Anterior cingulate cortex (tissue), 58 donors: ENCODE measurements at places on chromosomes 4 and X.

DNA sequence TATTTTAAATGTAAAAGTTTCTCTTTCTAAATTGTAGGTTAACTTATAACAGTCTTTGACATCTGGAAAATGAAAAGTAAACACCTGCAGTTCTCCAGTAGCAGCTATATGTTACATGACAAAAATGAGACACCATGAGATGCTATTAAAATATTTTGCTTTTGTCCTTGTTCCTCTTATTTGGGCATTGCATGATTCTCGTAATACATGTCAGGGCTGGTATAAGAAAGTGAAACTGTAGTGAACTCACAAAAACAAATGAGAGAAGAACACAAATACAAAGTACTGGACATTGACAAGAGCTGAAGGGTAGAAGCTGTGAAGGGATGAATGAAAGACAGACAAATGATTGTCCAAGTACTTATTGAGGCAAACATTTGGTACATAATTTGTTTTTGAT is 9.0 kb downstream of the GK2 start:
- no peak for DNase-seq

GRCh38 chr4:80322716-80323115 is 12.8 kb upstream of the CFAP299 start:
- no peak for DNase-seq

- DNase-seq = no peak
Observed at GRCh38 chrX:39777623-39778025, 320.1 kb downstream of the BCOR start.

- no peak for DNase-seq
Observed at GRCh38 chr4:140928880-140929279, 172.7 kb upstream of the TBC1D9 start.

GRCh38 chr4:47662975-47663374 is 174.9 kb downstream of the CORIN start:
- DNase-seq = no peak

DNA sequence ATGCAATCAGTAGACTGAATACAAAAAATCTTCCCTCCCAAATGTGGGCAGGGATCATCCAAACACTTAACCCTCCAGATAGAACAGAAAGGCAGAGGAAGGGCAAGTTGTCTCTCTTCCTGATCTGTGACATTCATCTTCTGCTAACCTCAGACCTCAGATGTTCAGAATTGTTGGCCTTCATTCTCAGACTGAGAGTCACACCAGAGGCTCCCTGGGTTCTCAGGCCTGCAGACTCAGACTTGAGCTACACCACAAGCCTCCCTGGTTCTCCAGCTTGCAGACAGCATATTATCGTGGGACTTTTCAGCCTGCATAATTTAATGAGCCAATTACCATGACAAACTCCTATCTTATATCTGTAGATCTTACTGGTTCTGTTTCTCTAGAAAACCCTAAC is 1471.6 kb upstream of the ADGRL3 start:
- DNase-seq = no peak

DNA sequence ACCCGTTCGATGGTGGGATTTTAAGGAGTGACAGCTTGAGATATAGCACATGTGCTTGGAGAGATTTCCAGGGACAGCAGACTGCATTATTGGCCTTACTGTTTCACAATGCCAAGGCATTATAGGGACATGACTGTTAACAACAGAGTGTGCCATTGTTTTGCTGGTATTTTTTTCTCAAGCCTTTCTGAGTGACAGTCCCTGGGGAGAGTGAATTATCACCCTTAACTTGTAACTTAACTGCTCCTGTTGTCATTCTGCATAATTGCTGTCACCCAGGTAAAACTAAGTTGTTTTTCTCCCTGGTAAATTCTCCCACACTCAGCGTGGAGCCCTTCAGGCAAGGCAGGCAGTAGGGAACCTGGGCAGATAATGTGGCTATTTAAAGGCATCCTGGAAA is 989.2 kb upstream of the LCORL start:
- no peak for DNase-seq

GRCh38 chrX:130896802-130897501 is 6.1 kb downstream of the ENOX2 start:
- no peak for DNase-seq

DNA sequence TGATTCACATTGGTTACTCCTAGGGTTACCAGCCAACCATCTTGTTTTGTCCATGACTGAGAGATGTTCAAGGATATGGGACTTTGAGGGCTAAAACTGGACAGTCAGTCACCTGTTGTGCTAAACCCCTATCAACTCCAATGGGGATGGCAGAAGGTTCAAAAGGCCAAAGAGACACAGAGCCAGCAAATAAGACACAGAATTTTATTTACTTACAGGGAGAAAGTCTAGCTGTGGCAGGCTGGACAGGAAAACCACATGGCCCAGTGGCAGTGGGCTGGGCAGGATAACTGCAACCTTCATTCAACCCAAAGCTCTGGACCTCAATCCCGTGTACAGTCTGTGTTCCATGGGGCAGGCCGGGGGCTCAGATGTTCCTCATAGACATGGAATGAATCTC is 326.7 kb upstream of the RPS6KA3 start:
- no peak for DNase-seq

DNA sequence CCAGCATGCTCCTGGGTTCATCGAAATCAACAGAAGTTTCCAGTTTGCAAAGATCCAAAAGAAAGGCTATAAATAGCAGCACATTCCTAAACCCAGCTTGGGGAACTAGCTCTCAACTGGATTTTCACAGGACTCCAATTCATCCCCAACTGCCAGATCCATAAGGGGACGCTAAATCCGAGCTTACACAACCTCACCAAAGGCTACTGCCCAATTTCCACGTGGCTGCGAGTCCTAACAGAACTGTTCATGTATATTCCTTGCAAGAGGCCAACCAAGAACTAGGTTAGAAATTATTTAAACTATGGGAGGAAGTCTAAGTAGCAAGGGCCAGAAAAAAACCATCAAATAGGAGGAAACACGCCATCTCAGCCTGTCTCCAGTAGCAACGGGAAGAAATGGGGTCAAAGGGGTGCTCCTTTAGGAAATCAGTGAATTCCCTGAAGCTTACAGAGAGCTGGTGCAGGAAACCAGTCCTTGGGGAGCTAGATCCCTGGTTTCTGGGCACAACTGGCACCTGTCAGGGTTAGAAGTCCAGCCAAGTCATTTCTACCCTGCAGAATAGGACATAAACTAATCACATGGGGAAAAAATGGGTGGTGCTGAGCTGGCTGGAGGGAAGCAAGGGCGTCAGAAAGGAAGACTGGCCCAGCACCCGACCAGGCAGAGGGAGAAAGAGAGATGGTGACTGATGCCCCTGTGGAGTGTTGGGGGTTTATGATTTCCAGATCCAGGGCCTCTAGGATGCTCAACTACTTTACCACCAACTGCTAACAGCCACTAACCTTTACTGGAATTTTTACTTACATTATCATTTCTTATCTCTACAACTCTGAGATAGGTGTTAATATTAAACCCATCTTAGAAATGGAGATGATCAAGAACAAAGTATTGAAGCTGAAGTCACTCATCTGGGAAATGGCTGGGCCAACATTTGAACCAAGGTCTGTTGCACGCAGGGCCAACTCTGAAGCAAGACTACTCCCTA is 20.5 kb downstream of the RELL1 start:
- DNase-seq = no peak

DNA sequence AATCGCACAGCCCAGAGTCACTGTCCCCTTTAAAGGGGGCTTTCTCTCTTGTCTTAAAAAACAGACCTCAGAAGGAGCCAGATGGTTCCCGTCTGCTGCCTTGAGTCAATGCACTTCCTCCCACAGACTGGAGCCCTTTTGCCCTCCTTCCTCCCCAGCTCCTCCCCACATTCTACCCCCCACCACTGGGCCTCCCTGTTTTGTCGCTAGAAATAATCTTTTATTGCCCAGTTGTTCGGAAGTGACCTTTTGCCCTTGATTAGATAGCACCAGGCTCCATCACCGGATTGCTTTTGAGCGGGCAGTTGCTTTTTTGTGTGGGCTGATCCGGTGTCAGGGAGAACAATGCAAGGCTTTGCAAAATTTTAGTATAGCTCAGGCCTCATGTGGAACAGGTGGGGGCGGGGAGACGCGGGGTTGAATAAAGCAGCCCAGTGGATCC is 47.7 kb downstream of the SPRY1 start:
- DNase-seq = no peak

DNA sequence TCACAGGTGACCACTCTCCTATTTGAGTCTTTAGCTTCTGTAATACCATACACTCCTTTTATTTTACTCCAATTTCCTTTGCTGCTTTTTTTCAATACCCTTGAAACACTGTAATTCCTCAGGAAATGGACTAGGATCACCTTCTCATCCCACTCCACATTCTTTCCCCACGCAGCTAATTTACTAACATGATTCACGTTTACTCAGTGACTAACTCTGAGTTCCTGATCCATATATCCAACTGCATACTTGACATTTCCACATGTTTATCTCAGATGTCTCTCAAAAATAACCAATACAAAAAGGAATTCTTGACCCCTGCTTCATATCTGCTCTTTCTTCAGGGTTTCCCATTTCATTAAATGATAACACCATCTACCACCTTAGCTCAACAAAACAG is 19.9 kb downstream of the RPS6KA6 start:
- no peak for DNase-seq

GRCh38 chrX:86154553-86154952 is 6.3 kb downstream of the DACH2 start:
- DNase-seq = no peak

DNA sequence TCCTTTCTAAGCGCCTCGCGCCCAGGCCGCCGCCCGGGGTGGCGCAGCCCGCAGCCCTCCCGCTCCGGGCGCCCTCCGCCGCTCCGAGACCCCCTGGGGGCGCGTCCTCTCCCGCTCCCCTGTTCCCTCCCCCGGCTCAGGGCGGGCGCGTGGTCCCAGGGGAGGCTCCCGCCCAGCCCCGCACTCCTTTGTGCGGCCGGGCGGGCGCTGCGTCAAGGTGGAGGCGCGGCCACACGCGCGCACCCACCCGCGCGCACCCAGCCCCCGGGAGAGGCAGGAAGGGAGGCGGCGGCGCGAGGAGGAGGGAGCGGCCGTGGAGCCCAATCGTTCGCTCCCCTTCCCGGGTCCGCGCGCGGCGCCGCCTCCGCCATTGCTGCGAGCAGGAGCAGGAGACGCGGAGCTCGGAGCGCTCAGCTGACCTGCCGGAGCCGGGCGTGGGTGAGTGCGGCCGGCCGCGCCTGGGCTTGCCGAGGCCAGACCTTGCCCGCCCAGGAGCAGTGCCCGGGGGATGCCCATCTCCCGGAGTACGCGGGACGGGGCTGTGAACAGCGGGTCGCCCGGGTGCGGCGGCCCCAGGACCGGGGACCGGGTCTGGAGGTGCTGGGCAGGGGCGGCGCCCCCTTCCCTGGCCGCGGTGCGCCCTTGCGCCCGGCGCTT is at the start of gene NSG1:
NSG1 (plus strand) TSS at position 367 of the 657 bp plus-strand sequence. CDS start 528 bp downstream, outside the sequence.
- peak; percentile 59 for DNase-seq

DNA sequence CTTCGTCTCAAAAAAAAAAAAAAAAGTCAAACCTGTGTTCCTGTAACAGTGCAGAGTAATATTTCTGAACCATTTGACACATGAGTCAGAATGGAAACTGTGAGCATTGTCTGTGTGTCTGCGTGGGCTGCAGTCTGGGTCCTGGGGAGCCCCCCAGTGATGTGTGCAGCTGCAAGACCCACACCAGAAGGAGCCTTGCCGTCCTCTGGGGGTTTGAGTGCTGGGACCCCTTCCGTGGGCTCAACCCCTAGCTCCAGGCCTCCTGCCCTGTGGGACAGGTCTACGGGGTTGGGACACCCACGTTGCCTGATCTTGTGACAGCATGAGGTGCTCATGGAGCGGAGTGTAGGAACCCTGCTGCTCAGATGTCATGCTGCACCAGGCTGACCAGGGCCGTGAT is 43.7 kb downstream of the DDX3X start:
- DNase-seq = no peak

DNA sequence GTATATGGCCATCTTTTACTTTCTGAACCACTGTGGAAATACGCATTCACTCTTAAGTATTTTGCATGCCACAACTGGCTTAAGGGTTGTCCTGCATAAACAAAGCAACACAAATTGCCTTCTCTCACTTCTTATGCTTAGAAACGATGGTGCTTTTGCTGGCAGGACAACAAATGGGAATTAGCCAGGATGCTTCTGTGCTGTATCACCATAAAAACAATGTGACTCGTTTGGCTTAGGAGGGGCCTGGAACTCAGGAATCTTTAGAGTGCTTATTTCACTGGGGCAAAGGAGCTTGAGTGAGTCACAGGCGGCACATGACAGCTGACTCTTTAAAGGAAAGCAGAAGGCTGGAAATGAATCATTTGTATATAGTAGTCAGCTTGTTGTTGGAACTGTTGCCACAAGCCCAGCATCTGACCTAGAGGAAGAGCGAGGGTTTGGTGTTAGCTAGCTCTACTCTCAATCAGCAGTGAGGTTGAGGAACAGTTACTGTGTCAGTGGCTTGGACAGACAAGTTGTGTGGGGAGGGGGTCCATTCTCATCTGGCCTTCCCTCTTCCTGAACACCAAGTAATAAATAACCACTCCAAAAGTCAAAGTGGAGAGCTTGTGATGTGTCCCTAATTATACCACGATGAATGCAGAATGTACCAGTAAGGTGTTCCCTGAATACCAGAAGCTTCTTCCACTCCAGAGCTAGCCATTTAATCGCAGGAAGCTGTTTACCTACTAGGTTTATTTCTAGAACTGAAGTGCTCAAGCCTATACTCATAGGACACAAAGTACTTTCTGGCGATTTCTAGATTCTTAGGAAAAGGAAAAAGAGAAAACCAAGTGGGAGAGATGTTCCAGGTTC is 293.1 kb downstream of the CAMK2D start:
- DNase-seq = peak; percentile 21

- no peak for DNase-seq
Observed at GRCh38 chr4:158170691-158171561, 1.9 kb downstream of the GASK1B start.

DNA sequence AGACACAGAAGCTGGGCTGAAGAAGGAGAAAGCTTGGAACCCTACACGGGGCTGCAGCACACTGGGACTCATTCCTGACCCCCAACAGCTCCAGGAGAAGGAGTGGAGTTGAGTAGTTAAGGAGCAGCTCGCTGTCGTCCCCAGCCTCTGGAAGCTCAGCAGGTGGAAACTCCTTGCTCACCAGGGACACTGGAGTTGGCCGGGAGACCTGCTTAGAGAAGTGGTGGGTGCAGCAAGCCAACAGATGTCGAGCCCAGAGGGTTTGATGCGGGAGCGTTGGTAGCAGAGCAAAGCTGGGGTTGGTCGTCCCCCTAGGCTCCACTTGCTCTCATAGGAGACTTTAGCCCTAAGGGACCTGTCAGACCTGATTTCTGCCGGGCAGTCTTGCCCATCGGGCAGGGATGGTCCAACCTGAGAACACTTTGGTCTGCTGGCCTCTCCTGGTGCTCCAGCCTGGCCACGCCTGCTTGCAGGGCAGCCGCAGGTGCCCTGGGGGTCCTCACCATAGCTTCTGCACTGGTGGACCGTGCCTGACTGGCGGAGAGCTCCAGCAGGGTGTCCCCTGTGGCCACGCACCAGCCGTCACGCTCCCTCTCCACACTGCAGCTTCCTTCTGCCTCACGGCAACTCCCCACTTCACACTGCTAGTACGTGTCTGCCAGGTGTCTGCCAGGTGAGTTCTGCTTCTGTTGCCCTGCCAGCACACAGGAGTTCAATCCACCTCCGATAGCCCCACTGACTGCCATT is 353.7 kb downstream of the GASK1B start:
- no peak for DNase-seq
